ENCODE measurements at places on chromosomes 2 and 18.

DNA sequence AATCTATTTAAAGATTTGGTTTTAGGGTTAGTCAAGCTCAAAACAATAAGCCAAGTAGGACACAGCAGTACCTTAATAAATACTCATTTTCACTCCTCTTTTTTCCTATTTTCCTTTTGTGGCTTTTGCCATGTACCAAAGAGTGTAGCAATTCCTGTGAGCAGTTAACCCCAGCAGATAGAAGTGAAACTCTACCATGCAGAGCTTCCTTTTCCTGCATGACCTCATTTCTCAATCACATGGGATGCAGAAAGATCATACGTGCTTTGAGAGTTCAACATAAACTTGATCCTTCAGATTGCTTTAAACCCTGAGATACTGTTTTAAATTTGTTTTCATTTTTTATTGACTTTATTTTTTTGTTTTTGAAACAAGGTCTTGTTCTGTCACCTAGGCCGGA lies 99.1 kb upstream of the ARHGAP15 start:
- no peak for DNase-seq

- DNase-seq, result no peak
Measured at GRCh38 chr2:222311978-222312738, 13.4 kb upstream of the PAX3 start.

DNA sequence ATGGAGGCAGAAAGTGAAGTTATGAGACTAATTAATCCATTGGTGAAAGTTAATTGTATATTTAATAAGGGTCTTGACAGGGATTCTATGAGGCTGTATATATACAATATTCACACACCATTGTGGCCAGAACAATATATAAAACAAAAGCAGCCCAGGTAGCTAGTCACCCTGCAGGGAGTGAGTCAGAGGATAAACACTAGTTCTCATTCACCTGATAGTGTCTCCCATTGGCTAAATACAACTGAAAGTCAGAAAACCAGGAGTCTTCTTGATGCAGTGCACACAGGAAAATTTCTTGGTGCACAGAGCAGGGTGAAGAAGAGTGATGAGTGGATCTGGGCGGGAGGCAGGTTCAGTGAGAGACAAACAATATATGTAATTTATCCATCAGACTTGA lies 465.2 kb downstream of the ERBB4 start:
- DNase-seq, result no peak

- no peak for DNase-seq
Measured at GRCh38 chr2:62234755-62235655, 39.1 kb downstream of the B3GNT2 start.

- DNase-seq, result no peak
Measured at GRCh38 chr2:41024816-41025215, 572.9 kb upstream of the SLC8A1 start.

DNA sequence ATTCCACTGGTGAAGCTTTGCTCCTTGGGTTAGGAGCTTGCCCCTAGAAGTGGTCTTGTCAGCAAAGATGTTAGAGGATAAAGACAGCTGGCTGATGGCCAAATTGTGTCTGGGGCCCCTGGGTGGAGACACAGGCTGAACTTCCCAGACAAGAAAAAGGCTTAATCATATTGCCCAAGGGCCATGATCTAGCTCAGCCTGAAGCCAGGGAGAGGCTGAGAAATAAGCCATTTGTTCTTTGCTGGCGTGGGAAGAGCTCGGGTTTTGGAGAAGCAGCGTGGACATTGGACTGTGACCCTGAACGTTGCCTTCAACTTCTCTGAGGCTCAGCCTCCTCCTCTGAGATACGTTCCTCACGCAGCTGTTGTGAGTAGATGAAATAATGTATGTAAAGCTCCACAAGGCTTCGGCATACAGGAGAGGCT lies 153.0 kb downstream of the ZFP36L2 start:
- no peak for DNase-seq

GRCh38 chr2:2503864-2504418 lies 172.9 kb upstream of the MYT1L start:
- DNase-seq, result no peak

GRCh38 chr2:188664951-188665595 lies 309.1 kb upstream of the COL3A1 start:
- DNase-seq, result no peak

- DNase-seq, result no peak
Measured at GRCh38 chr18:23237524-23238151, 102.4 kb downstream of the CABLES1 start.

DNA sequence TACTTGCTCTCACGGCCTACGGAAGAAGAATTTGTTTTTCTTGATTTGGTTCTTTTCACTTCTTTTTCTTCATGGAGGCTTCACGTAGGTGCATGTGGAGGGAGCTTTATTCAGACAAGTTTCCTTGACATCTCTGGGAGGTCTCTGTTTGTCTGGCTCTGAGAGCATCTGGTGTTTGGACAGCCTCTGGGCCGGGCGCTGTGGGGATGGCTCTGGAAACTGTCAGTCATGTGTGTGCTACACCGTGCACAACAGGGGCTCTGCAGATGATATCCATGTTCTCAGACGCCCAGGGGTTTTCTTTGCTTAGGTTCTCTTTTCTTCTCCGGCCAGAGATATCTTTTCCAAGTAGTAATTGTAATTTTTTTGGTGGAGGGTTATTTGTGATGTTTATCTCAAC lies 130.7 kb downstream of the SH3RF3 start:
- DNase-seq, result no peak

GRCh38 chr2:153870308-153870707 lies 1.4 kb upstream of the GALNT13 start:
- DNase-seq, result no peak

DNA sequence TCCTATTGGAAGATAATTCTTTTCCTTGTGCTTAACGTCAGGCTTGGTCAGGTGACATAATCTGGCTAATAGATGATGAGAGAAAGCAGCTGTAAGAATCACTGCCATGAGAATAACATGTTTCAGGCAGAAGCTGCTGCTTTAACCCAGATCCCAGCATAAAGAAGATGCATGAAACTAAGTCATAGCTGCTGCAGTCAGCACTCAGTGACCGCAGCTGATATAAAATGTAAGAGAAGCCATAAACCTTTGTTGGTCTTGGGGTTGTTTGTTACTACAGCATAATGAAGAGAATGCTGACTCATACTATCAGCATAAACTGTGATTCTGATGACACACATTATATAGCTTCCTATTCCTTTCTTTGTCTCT lies 274.3 kb upstream of the TRIB2 start:
- DNase-seq, result peak; percentile 14

- DNase-seq, result no peak
Measured at GRCh38 chr2:56981554-56981953, 797.8 kb downstream of the CCDC85A start.

DNA sequence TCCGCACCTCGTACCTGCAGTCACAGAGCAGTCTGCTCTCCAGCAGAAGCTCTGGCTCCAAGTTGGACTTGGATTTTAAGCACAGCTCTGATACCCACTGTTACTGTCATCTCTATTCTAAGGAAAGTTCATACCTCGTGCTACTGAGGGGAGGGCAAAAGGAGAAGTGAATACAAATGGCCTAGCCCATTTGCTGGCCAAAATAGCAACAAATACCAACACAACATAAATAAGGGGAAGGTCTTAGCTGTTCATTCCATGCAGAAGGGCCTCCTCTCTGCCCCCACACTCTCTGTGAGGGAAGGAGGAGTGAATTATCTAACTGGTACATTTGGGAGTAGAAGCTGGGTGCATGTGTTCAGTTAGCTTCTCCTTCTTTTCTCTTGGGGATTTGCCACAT lies 739.4 kb upstream of the RAB6C start:
- no peak for DNase-seq

- DNase-seq, result no peak
Measured at GRCh38 chr2:141331127-141331526, 799.7 kb downstream of the LRP1B start.

- DNase-seq, result no peak
Measured at GRCh38 chr2:241701149-241701398, 765 bp upstream of the ING5 start.
